Stimulated activated CD4-positive, alpha-beta T cell treated with anti-CD3 and anti-CD28 coated beads, Interleukin-1b, Interleukin-23, amount 100 ng/mL, for 24 hours (primary cell): ENCODE measurements at places on chromosomes 2 and 18.

GRCh38 chr18:74190086-74190485, 41.8 kb downstream of the TIMM21 start:
- no peak for DNase-seq

- no peak for DNase-seq
Measured at GRCh38 chr2:51971136-51971535, 939.2 kb upstream of the NRXN1 start.

GRCh38 chr2:134818321-134818720, 20.1 kb upstream of the ACMSD start:
- DNase-seq = no peak

- DNase-seq = no peak
Measured at GRCh38 chr2:9658972-9659371, 28.2 kb upstream of the YWHAQ start.

GRCh38 chr18:42828881-42829280, 286.6 kb downstream of the RIT2 start:
- DNase-seq = no peak

GRCh38 chr2:71530641-71531332, 77.4 kb downstream of the DYSF start:
- DNase-seq = no peak

DNA sequence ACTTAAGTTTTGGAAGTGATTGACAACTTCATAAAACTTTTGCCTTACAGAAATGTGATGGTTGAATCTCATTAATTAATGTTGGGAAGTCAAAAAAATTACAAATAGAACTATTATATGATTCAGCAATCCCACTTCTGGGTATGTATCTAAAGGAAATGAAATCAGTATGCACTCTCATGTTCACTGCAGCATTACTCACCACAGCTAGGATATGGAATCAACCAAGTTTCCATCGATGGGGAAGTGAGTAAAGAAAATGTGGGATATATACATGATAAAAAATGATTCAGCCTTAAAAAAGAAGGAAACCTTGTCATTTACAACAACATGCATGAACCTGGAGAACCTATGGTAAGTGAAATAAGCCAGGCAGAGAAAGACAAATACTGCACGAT, 112.4 kb upstream of the WDR75 start:
- no peak for DNase-seq

DNA sequence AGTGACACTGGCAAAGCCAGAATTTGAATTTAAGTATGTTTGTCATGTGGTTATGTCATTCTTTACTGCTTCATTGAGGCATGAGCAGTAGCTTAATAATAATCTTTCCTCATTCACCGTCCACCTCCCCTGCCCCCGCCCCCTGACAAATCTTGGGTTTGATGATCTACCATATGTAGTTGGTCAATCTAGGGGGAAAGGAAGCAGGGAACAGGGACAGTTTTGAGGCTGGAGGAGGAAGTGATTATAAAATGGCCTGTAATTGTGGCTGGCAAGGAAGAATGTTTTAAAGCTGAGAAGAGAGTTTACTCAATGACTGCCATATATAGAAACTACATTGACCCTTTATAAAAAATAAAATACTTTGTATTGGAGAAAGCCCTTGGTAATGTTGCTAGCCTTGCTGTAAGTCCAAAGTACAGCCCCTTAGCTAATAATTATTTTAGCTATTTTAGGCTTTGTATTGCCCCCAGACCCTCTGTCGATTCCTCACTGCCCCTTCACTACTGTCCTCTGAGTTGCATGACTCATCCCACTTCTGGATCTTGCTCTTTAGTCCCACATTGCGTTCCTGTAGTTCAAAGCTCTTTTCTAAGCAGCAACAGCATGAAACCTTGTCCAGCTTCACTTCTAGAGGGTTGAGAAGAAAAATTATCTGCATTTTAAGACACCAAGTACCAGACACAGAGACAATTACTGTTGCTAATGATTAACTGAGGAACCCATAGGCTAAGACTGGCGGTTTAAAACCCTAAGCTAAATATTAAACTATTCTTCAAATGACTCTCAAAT, 38.4 kb downstream of the PELI1 start:
- DNase-seq = no peak

GRCh38 chr2:229269941-229270340, 1.1 kb downstream of the PID1 start:
- no peak for DNase-seq

GRCh38 chr2:32504877-32505478, 122.9 kb upstream of the TTC27 start:
- no peak for DNase-seq

- DNase-seq = no peak
Measured at GRCh38 chr2:96485350-96485749, 19.8 kb downstream of the NEURL3 start.

DNA sequence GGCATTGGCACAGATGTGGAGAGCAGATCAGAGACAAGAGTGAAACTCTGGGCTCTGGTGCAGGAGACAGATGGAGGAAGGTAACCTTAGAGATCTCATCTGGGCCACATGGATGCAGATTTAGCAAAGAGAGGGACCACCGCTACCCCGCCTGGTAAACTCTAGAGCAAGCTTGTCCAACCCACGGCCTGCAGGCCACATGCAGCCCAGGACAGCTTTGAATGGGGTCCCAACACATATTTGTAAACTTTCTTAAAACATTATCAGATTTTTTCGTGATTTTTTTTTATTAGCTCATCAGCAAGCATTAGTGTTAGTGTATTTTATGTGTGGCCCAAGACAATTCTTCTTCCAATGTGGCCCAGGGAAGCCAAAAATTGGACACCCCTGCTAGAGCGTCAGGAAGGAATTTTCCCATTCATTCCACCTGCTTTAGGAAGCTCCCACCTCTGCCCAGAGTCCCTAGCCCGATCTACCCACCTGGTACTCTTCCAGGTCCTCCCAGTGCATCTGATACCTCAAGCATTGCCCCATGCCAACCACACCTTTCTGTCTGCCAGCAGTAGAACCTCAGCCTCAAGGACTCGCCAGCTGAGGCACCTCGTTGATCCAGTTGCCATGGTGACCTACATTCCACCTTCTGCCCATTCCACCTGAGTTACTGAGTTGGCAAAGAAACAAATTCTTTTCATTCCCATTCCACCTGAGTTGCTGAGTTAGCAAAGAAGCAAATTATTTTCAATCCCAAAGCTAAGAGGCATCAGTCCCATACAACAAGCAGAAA, at the start of gene CIB4:
TSS of gene CIB4 (minus strand) at position 586 of the 784 bp plus-strand sequence. CDS start at position 534, 52 bp downstream.
- DNase-seq = no peak

DNA sequence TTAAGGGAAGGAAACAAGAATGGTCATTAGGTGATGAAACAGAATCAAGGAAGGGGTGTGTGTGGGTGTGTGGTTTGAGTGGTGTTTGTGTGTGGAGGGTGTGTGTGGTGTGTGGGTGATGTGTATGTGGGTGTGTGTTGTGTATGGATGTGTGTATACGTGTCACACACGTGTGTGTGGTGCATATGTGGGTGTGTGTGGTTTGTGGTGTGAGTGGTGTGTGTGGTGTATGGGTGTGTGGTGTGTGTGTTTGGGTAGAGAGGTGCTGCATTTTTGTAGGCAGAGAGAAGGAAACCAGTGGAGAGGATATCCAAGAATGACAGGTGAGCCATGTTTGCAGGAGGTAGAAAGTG, 1.1 kb upstream of the CEP192 start:
- DNase-seq = no peak

GRCh38 chr2:158315803-158316414, 140.6 kb downstream of the CCDC148 start:
- no peak for DNase-seq

- DNase-seq = no peak
Measured at GRCh38 chr18:36770315-36770946, 58.4 kb downstream of the TPGS2 start.

GRCh38 chr2:65487404-65487803, 55.0 kb upstream of the SPRED2 start:
- DNase-seq = no peak

DNA sequence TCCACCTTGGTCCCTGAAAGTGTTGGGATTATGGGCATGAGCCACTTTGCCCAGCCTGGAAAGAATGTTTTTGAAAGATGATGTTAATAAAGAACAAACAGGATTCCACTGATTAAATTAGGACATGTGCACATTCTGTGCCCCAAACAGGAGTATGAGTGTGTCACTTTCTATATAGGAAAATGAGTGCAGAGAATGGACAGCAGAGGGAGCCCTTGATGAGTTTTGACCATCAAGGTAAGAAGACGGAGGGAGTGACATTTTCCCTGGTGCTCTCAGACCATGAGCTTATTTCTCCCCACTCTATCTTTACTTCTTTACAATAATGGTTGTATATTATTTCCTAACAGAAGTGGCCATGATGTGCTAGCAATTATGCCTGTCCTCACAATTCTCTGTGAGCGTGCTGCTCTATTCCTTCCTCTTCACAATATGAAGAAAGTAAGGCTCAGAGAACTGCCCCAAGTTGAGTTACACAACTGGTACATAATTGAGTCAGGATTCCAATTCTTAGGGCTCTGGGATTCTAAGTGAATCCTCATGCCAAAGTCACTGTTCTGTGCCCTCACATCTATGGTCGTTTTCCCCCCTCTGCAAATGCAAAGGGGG, 20.6 kb downstream of the RPL37A start:
- DNase-seq = no peak

DNA sequence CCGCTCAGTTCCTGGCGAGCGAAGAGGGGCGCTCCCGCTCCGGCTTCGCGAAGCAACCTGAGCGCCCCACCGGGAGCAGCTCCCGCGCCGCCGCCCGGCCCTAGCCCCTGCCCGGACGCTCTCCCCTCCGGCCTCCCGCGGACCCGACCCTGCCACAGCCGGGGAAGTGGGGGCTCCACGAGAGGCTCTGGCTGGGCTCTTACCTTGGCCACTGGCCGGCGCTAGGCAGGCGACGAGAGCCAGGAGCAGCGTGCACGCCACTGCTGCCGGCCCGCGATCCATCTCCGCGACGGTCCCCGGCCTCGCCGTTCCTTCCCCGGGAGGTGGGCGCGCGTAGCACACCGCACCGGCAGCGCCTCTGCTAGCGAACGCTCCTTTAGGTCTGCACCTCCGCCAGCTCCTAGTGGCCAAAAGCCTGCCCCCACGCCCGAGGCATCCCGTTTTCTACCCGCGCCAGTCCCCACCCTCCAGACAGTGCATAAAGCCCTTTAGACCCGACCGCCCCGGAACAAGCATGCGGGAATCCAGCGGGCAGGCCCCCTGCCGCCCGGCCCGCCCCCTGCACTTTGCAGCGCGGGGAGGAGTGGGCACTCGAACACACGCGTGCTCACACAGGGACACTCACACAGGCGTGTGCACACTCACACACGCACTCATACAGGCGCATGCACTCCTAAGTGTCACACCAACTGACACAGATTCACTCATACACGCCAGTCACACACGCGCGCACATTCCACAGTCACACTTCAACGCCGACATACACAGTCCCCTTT, at the start of gene LRP2:
TSS of gene LRP2 (minus strand) at position 417 of the 776 bp plus-strand sequence. CDS start at position 282, 135 bp downstream.
- DNase-seq = no peak
